ENCODE measurements at places on chromosomes 13 and 19. TPM values are rescaled to one million over a fixed set of nuclear protein-coding genes. Genes with fewer than 3 reads are reported as not detected.

Gene STK24
- total RNA-seq = 146 TPM

DNA sequence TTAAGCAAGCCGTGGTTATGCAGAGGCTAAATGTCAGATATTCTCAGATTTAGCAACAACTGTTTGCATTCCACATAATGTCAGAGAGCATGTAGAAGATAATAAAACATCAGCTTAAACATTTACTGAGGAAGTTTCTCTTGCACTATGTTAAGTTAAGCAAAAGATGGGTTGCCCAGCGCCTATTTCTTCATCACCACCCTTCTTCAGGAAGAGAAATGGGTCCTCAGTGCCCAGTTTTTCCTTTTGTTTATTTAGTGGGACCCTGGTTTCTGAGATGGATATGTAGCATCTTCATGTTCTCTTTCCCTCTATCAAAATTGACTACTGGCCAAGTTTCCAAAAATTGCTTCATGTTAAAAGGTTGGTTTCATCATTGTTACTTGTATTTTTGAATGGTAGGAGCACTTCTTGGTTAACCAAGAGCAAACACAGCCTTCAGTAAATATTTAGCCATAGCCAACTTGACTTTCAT lies 356.8 kb downstream of the RFC3 start:
- H3K4me1 ChIP-seq = no peaks in the 10 kb centered on the region
- H3K36me3 ChIP-seq = no peaks in the 10 kb centered on the region
- no peak overlapping the region for H3K27ac ChIP-seq
- no peak for DNase-seq

DNA sequence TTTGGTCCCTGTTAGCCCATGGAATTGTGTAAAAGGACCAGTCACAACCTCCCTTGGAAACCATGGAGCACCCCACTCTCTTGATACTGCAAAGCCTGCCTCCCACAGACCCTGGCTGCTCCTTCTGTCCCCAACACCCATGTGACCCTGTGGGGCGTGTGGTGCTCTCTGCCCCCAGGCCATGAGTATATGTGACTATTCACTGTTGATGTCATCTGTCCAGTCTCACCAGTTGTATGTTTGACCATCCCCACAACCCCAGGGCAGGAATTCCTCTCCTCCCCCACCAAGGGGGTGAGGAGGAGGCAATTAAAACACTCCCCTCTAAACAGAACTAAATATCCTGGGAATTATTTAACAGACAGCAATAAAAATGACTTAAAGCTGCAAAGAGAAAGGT lies 35.2 kb downstream of the KCTD15 start:
- H3K27ac ChIP-seq = no peak overlapping the region
- H3K36me3 ChIP-seq = no peaks in the 10 kb centered on the region
- peaks cover 10% of the 10 kb centered on the region for H3K27me3 ChIP-seq

- no peak overlapping the region for H3K27ac ChIP-seq
- no peak for DNase-seq
Observed at GRCh38 chr19:48029431-48029830, 14.4 kb downstream of the CABP5 start.

DNA sequence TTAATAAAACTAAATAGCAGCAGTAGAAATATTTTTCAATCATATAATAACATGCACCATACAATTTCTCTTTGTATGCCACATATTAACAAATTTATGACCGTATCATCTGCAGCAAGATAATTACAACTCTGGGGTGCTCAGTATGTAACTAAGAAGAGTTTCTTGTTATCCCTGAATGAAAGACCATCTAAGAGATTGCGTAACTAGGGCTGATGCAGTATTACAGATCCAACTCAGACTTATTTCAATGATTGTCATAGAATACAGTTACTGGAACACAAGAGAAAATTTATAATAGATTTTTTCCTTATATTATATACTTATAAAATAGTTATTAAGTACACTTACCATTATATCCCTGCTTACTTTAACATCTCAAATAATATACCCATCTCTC lies 305.1 kb downstream of the SLITRK1 start:
- H3K4me3 ChIP-seq = no peak overlapping the region
- H3K27me3 ChIP-seq = no peaks in the 10 kb centered on the region
- no peaks in the 10 kb centered on the region for H3K4me1 ChIP-seq
- H3K36me3 ChIP-seq = no peaks in the 10 kb centered on the region
- no peak overlapping the region for H3K27ac ChIP-seq
- no peak for DNase-seq

GRCh38 chr19:51207747-51208146 lies 17.1 kb upstream of the CD33 start:
- DNase-seq = no peak
- no peaks in the 10 kb centered on the region for H3K36me3 ChIP-seq
- H3K27me3 ChIP-seq = peaks cover 21% of the 10 kb centered on the region
- no peak overlapping the region for H3K27ac ChIP-seq
- no peaks in the 10 kb centered on the region for H3K4me1 ChIP-seq

- H3K4me3 ChIP-seq = no peak overlapping the region
- H3K27ac ChIP-seq = no peak overlapping the region
- H3K27me3 ChIP-seq = no peaks in the 10 kb centered on the region
- peaks cover 35% of the 10 kb centered on the region for H3K4me1 ChIP-seq
Observed at GRCh38 chr13:50921706-50922105, 12.1 kb downstream of the RNASEH2B start.

GRCh38 chr13:45198924-45199323 lies 1.9 kb downstream of the KCTD4 start:
- H3K4me3 ChIP-seq = no peak overlapping the region
- H3K4me1 ChIP-seq = peaks cover 13% of the 10 kb centered on the region
- no peaks in the 10 kb centered on the region for H3K27me3 ChIP-seq
- DNase-seq = no peak
- H3K36me3 ChIP-seq = peaks cover 8% of the 10 kb centered on the region
- H3K27ac ChIP-seq = no peak overlapping the region

GRCh38 chr13:38667526-38668109 lies 19.3 kb upstream of the FREM2 start:
- DNase-seq = no peak
- peaks cover 17% of the 10 kb centered on the region for H3K27me3 ChIP-seq
- no peak overlapping the region for H3K27ac ChIP-seq
- H3K4me1 ChIP-seq = no peaks in the 10 kb centered on the region

- H3K4me1 ChIP-seq = no peaks in the 10 kb centered on the region
- H3K4me3 ChIP-seq = no peak overlapping the region
- no peaks in the 10 kb centered on the region for H3K36me3 ChIP-seq
Observed at GRCh38 chr13:42728507-42729180, 52.7 kb upstream of the FAM216B start.

GRCh38 chr19:23222998-23223652 lies 27.1 kb downstream of the ZNF724 start:
- peaks cover 78% of the 10 kb centered on the region for H3K36me3 ChIP-seq
- no peak for DNase-seq
- no peak overlapping the region for H3K4me3 ChIP-seq
- no peaks in the 10 kb centered on the region for H3K27me3 ChIP-seq

DNA sequence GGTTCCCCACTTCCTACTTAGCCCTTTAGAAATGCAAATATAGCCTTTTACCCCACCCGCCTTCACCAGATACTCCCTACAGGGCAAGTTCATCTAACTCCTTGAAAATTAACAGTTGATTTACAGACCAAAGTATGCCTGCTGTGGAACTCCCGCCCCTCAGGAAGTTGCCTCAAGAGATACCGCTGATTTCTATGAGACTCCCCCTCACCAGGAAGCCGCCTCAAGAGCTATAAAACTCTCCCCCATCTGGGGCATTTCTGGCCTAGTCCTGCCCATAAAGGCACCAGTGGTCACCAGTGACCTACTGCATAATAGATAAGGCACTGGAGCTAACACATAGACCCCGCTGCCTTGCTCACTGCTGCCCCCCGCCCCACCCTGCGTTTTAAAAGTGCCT lies 201.7 kb upstream of the UBL3 start:
- no peaks in the 10 kb centered on the region for H3K27me3 ChIP-seq
- H3K27ac ChIP-seq = peak overlapping the region; percentile 52
- peaks cover 16% of the 10 kb centered on the region for H3K4me1 ChIP-seq
- no peak overlapping the region for H3K4me3 ChIP-seq
- peaks cover 2% of the 10 kb centered on the region for H3K36me3 ChIP-seq
- peak; percentile 8 for DNase-seq

DNA sequence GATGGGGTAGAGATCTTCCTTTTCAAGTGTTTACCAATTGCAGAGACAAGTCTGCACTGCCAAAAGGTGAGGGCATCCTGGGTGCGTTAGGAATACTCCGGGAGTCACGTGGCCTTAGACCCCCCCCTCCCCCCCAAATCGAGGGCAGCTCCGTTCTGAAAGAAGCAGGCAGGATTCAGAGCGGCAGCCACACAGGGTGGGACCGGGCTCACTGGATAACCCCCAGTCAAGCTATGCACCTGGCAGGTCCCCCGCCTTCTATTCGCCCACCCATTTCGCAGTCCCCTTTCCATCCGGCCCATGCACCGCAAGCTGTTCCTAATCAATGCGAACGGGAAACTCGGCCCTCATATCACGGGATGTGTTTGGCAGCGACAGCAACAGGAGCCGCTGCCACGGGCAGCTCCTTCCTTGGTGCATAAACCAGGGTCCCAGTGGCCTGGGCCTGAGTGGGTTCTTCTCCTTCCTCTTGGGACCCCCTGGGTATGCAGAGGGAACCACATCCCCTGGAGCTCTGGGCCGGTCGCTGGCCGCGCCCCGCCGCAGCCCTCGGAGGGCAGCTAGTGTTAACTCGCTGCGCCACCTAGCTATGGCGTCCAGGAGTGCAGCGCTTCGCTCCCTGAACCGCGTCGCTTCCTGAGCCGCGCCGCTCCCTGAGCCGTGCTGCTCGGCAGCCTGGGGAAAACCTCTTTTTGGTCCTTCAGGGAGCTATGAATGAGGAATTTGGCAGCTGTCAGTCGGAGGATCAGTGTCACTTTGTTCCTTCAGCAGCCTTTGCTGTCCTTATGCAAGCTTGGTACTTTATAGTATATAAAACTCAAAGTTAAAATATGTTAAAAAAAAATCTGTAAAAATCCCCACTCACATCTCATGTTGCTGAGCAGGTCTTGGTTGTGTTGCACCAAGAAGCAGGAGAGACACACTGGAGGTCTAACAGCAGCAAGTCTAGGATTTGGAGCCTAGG lies 41.4 kb downstream of the LYL1 start:
- H3K27me3 ChIP-seq = peaks cover 16% of the 10 kb centered on the region
- no peaks in the 10 kb centered on the region for H3K36me3 ChIP-seq
- DNase-seq = peak; percentile 89
- no peak overlapping the region for H3K27ac ChIP-seq
- H3K4me1 ChIP-seq = peaks cover 6% of the 10 kb centered on the region
- peak overlapping the region; percentile 67 for H3K4me3 ChIP-seq

DNA sequence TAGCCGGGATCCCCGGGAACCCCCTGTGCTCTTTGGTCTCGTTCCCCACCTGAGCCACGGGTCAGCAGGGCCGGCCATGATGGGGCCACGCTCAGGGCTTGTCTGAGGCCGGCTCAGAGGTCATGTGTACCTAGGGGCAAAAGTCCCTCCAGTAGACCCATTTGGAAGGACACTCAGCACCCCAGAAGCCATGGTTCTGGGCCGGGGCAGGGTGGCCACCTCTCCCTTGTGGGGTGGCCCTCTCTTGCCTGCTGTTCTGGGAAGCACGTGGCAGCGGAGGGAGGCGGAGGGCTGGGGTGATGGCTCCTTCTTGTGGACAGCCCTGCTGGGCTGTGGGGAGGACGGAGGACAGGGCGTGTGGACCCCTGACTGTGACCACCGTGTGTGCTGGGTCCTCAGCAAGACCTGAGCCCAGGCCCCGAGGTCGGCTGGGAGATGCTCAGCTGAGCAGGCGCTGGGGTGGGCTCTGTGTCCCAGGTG lies 6.4 kb upstream of the PEAK3 start:
- peaks cover 14% of the 10 kb centered on the region for H3K4me1 ChIP-seq
- H3K36me3 ChIP-seq = peaks cover 2% of the 10 kb centered on the region
- DNase-seq = no peak
- no peak overlapping the region for H3K4me3 ChIP-seq

GRCh38 chr19:29685326-29685725 lies 20.1 kb downstream of the PLEKHF1 start:
- H3K27ac ChIP-seq = no peak overlapping the region
- H3K36me3 ChIP-seq = peaks cover 4% of the 10 kb centered on the region
- H3K27me3 ChIP-seq = no peaks in the 10 kb centered on the region
- no peak for DNase-seq
- peaks cover 65% of the 10 kb centered on the region for H3K4me1 ChIP-seq
- no peak overlapping the region for H3K4me3 ChIP-seq

GRCh38 chr19:3110126-3110825 lies 16.1 kb downstream of the GNA11 start:
- no peak overlapping the region for H3K27ac ChIP-seq
- H3K4me1 ChIP-seq = peaks cover 2% of the 10 kb centered on the region
- no peaks in the 10 kb centered on the region for H3K27me3 ChIP-seq
- H3K4me3 ChIP-seq = no peak overlapping the region

DNA sequence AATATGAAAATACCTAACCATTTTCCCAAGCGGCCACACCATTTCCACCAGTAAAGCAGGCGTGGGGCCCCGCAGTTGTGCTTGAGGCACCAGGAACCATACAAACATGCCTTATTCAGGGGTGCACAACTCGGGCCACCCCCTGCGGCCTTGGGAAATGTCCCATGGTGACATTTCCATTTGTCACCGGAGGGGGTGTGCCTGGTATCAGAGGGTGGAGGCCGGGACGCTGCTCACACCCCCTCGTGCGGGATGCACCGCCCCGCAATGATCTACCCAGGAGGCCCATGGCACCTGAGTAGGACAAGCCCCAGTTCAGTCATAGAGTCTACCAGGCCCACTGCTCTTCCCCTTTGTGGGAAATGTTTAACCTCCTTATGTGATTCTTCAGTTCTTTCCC lies 218.8 kb downstream of the TEX29 start:
- H3K27ac ChIP-seq = no peak overlapping the region
- no peaks in the 10 kb centered on the region for H3K36me3 ChIP-seq
- H3K27me3 ChIP-seq = peaks cover 31% of the 10 kb centered on the region

GRCh38 chr13:42229287-42229686 lies 42.7 kb upstream of the AKAP11 start:
- no peak overlapping the region for H3K4me3 ChIP-seq
- H3K27me3 ChIP-seq = no peaks in the 10 kb centered on the region
- H3K27ac ChIP-seq = no peak overlapping the region
- peaks cover 28% of the 10 kb centered on the region for H3K36me3 ChIP-seq

DNA sequence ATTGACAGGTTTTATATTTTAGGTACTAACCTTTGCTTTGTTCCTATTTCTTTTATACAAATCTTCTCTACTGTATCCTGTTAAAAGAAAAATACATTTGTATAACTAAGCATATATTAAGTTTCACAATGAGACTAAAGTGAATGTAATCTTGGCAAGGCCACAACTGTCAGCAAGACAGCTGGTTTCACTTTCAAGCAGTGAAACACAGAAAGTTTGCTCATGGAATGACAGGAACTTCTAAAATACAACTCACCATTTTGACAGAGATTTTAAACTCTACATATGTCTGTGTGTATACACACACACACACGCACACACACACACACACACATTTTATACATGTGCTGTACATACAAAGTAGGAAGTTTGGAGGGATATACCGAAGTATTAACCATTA lies 53.3 kb downstream of the PARP4 start:
- no peaks in the 10 kb centered on the region for H3K27me3 ChIP-seq
- DNase-seq = peak; percentile 28
- H3K36me3 ChIP-seq = peaks cover 24% of the 10 kb centered on the region
- no peak overlapping the region for H3K27ac ChIP-seq
- peaks cover 18% of the 10 kb centered on the region for H3K4me1 ChIP-seq
